Pulmonary artery endothelial cell (primary cell): ENCODE measurements at places on chromosomes 11 and 22. TPM values are rescaled to one million over a fixed set of nuclear protein-coding genes. Genes with fewer than 3 reads are reported as not detected.

GRCh38 chr11:119130662-119131061 is 9.3 kb downstream of the HINFP start:
- no peak for DNase-seq

GRCh38 chr11:8327761-8328192 is 64.1 kb upstream of the LMO1 start:
- DNase-seq, result no peak

- no peak for DNase-seq
Observed at GRCh38 chr11:39570526-39570925, 1888.9 kb downstream of the LRRC4C start.

DNA sequence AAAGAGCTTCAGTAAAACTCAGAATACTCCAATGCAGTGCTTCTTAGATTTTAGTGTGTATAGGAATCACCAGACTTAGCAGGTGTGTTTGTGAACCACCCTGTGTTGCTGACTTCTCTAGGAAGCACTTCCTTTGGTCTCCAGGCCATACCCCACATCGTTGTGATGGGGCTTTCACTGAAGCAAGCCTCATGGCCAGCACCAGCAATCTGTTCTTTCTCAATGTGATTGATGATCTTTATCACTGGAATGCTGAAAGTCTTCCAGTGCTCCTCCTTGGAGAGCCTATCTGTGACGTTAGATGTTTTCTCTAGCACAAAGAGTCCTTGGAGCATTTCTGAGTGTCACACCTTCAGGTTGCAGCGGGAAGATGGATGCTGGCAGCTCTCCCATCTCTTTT is 280.5 kb downstream of the DDX10 start:
- DNase-seq, result no peak

GRCh38 chr11:61911701-61912529 is 5.5 kb downstream of the RAB3IL1 start:
- no peak for DNase-seq

- no peak for DNase-seq
Observed at GRCh38 chr22:42470366-42471082, 38.3 kb upstream of the NFAM1 start.

DMC1 gene
- total RNA-seq, result 2.2 and 3.1 TPM in 2 replicates

MS4A6E gene
- total RNA-seq, result not detected in 2 replicates

IGLL1 gene
- total RNA-seq, result not detected in 2 replicates

GRCh38 chr11:66919923-66920322 is 38.3 kb downstream of the PC start:
- DNase-seq, result no peak

DNA sequence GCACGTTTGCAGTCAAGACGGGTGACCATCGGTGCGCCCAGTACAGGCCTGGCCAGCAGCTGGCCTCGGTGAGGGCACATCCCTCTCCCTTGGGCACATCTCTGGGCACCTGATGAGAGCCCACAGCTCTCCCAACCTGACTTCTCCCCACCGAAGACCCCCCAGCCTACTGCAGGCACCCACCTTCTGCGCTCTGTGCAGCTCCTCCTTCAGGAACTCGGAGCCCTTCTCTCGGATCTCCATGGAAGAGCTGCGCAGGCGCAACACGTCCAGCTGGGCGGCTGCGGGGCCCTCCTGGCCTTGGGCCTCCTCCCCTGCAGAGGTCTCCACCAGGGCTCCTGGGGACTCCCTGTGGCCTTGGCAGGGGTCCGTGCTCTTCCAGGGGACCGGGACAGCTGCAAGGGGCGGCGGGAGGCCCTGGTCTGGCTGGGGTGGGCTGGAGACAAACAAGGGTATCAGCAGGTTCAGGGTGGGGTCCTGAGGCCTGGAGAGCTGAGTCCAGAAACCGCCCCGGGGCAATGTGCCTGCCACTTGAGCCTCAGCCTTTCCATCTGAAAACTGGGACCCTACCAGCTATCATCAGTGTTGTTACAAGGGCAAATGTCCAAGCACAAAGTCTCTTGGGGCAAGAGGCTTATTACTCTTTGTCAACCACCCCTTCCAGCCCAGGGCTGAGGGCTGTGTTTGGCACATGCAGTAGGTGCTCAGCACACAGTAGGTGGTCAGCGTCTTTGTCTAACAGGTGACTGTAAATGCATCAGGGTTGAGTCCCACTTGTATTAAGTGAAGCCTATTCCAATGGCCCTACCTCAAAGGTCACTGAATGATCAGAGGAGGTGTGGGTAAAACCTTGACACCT is 9.3 kb downstream of the RAB3IL1 start:
- no peak for DNase-seq

SYCE3 gene
- total RNA-seq, result not detected in 2 replicates

DNA sequence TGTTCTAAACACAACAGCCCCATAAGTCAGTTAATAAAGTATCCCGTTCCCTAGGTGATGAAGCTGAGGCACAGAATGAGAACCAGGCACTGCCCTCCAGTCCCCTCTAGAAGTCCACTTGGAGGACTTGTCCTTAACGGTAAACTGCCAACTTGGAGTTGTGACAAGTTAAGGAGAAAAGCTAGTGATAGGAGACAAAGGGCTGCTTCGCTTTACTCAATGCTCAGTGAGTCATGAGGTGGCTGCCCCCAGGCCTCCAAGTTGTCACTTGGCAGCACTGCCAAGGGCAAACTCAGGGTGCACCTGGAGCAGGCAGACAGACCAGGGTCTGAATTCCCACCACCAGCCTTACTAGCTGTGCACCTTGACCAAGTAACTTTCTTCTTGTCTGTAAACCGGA is 13.5 kb downstream of the SLC43A1 start:
- no peak for DNase-seq

DNA sequence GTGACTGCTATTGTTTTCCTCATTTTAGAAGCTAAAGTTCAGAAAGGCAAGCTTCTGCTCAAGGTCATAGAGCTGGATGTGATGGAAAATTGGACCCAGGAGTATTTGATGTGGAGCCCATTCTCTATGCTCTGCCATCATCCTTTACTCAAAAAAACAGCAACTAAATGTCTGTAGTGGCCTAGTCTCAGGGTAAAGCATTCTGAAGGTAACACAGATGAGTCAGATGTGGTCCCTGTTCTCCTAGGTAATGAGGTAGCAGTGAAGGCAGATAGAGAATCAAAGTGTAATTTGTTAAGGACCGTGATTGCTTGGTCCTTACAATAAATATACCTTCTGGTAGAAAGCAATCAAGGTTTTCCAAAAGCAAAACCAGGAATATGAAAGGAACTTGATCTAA is 84.4 kb upstream of the SPON1 start:
- DNase-seq, result no peak

EFCAB6 gene
- 0.14 and 0.26 TPM in 2 replicates for total RNA-seq

- no peak for DNase-seq
Observed at GRCh38 chr22:27720860-27721259, 80.7 kb downstream of the MN1 start.

SLC22A12 gene
- total RNA-seq, result not detected in 2 replicates

- DNase-seq, result peak; percentile 17
Observed at GRCh38 chr11:66883016-66883965, 26.4 kb downstream of the LRFN4 start.

DNA sequence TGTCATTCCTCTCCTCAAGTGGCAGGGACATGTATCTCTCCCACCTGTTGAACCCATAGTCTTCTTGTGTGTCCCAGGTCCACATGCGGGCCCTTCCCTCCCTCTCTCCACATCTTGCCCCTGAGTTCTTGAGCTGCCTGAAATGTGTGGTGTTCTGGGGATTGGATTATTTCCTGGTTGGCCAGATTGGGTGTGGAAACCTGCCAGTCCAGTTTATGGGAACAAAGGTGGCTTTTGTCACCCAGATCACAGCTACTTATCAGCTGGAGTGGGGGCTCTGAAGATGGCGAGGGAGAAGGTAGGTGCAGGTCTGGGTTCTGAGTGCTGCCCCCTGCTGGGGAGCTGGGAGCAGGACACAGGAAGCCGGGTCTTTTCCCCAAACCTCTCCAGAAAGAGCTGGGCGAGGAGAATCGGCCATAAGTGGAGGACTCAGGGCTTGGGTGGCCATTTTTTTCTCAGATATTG is 14.2 kb downstream of the DTX4 start:
- DNase-seq, result no peak

- no peak for DNase-seq
Observed at GRCh38 chr22:47794851-47795250, 1032.4 kb downstream of the TBC1D22A start.

PLEKHA7 gene
- 0.20 and 0.56 TPM in 2 replicates for total RNA-seq

CECR2 gene
- 1.2 and 1.8 TPM in 2 replicates for total RNA-seq

DNA sequence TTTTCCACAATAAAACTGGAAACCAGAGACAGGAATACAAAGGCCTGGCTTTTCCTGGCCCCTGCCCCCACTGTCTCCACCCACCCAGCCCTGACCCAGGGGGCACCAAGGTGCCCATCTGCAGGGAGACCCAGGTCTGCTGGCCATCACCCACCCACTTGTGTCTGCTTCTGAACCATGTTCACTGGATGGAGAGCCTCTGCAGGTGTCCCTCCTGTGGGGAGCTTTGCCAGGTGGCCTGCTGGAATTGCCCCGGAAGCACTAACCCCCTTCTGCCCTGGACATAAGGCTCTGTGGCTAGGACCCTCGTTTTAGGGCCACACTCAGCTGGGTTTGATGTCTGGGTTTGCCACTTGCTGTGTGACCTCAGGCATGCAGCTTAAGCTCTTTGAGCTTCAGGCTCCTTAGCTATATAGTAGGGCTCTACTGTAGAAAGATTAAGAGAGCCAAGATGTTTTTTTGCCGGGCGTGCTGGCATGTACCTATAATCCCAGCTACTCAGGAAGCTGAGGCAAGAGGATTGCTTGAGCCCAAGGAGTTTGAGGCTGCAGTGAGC is 3.9 kb downstream of the SCARF2 start:
- no peak for DNase-seq

DNA sequence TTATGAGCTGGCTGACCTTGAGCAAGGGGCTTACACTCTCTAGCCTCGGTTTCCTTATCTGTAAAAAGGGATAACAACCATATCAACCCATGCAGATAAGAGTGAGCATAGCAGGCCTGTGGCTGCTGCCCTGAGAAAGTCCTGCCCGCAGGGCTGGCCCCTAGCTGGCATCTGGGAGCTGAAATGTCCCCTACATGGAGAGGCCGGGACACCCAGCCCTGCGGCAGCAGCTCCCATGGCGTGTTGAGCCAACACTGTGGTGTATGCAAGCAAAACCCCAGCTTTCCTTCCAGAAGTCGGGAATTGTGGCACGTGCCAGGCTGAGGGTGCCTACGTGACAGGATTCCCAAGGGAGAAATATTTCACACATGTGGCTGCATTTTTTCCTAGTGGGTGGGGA is 358.9 kb downstream of the CTTN start:
- no peak for DNase-seq

DNA sequence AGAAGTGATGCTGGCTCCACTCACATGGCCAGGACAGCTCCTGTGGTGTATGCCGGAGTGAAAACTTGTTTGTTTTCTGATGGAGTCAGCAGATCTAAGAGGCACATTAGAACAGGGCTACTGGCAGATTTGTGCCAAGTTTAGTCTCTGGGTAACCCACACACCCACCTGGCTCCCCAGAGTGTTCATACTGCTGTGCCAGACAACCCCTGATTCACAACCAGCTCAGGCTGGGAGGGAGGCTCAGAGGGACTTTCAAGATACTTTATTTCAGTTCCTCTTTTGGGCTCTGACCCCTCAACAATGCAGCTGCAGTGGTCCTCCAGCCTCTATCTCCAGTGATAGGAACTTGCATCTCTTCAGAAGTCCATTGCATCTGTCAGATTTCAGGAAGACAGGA is 8.5 kb downstream of the NTM start:
- no peak for DNase-seq

DNA sequence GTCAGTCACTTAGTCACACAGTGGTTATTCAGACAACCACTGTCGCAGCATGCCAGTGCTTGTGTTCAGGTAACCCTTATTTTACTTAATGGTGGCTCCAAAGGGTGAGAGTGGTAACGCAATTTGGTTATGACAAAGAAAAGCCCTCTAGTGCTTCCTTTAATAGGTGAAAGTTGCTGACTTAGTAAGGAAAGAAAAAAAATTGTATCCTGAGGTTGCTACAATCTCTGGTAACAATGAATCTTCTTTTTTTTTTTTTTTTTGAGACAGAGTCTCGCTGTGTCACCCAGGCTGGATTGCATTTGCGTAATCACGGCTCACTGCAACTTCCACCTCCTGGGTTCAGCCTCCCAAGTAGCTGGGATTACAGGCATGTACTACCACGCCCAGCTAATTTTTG is 64.5 kb downstream of the C11orf91 start:
- DNase-seq, result no peak

- DNase-seq, result no peak
Observed at GRCh38 chr11:103378931-103379330, 269.7 kb downstream of the DYNC2H1 start.

GRCh38 chr11:63564784-63565350 is 1.7 kb upstream of the PLAAT2 start:
- DNase-seq, result no peak

DNA sequence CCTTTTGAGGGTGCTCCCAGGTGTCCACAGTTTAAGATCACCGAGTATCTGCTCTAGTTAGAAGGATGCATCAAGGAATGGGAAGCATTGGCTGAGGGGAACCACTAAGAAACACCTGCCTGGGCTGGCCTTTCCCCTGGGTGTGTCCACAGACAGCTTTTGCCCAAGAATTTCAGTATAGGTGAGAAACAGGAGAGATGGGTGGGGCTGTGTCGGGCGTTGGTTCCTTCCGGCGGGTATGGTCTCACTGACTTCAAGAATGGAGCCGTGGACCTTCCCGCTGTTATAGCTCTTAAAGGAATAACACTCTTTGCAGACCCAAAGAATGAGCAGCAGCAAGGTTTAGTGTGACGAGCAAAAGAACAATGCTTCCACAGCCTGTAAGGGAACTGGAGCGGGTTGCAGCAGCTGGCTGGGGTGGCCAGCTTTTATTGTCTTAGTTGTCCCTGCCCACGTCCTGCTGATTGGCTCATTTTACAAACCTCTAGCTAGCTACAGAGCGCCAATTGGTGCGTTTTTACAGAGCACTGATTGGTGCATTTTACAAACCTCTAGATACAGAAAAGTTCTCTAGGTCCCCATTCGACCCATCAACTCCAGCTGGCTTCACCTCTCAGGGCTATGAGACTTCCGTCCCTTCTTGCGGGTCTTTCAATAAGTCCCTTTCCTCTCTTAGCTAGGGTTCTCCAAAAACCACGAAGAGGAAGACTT is 2.4 kb downstream of the FADS1 start:
- no peak for DNase-seq

GRCh38 chr11:69311767-69312385 is 17.9 kb downstream of the MYEOV start:
- DNase-seq, result no peak

GRCh38 chr11:121419836-121420235 is 32.3 kb upstream of the SORL1 start:
- no peak for DNase-seq
